Upper lobe of left lung (tissue), 6 donors: ENCODE measurements at places on chromosomes 7 and 10. TPM values are rescaled to one million over a fixed set of nuclear protein-coding genes. Genes with fewer than 3 reads are reported as not detected.

DNA sequence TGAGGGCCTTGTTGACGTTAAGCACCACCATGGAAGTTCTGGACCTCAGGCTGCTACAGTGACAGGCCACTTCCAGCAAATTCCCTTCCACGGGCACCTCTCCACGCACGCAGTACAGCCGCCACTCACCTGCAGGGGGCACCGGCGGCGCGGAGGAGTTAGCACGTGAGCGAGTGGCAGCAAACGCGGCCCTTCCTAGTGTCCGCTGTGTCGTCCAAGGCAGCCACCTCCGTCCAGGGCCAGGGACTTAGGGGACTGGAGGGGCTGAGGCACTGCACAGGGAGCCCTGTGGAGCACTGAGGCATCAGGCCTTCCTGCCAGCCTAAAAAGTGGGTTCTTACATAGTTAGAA is 164.4 kb downstream of the SVIL start:
- no peak for DNase-seq

DNA sequence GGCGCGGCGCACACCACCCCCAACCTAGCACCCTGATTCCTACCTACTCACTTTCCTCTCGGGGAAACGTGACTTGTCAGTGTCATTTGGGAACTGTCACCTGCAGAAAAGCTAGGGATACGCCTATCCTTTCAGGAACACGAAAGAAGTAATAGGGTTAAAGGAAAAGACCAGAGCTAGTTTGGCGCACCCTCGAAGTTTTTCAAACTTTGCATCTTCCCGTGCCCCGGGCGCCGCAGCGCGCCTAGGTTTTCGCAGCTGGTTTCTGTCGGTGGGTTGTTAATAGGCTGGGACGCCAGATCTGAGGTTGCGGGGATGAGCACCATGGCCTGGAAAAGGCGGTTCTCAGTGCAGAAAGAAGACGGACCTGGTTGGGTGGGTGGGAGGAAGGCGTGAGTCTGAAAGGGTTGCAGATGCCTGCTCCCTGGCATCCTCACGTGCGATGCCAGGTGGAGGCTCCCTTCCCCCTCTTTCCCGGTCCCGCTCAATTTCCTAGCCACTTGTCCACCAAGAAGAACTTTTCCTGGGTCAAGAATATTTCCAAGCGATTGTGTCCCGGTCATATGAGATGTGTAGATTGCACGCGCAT is 568 bp upstream of the MEOX2 start:
- DNase-seq: peak; percentile 82

DNA sequence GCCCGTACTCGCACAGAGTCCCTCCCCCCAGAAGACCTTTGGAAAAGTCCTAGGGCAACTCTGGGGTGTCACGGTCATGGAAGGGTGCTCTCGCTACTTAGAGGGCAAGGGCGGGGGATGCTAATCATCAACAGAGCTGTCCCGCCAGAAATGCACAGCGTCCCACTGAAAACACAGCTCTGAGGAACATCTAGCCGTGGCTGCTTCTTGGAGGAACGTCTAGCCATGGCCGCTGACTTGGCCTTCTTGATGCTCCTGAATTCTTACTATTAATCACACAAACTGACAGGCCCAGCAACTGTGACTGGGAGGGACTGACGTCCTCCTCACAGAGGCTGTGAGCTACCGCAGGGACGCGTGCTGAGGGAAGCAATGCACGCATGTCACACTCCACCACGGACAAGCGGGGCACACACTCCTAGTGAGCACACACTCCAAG is 1.7 kb downstream of the TUBGCP2 start:
- DNase-seq: no peak

- DNase-seq: no peak
Measured at GRCh38 chr10:82162549-82163195, 287.7 kb downstream of the NRG3 start.

DNA sequence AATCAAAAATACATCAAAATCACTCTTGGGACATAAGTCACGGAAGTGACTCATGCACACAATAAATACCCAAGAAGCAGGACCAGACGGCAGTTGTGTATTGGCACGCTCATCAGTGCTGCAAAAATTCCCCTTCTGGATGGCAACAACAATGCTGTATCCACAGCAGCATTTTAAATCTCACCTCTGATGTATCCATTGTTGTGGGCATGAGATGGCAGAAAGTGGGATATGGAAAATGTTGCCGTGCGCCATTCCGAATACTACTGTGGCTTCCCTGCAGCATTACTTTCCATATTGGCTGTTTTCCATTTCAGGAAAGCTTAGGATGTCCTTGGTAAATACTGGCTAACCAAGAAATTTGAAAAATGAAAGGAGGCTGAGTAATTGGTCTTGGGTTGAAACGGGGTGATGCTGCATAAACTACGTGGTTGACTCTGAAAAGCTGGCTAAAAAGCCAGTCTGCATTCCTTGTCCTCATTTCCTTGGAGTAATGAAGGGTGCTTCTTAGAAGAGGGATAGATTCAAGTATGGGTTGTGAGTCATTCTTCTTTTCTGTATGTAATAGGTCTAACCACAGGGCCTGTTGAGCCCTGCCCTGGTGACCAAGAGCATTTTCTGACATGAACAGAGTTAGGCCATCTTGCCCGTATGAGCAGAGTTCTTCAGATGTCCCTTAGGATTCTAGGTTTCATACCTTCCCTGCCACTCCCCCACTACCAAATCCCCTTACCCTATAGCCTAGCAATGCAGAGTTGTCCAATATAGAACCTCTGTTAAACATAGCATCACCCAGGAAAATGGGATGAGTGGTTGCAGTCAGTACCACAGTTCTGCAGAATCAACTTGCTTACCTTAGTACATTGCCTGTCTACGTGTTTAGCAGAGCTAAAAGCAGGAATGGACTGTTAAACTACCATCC is 36.3 kb upstream of the TOMM7 start:
- DNase-seq: no peak

- DNase-seq: no peak
Measured at GRCh38 chr7:68964060-68964459, 634.2 kb upstream of the AUTS2 start.

GRCh38 chr10:89374713-89375141 is 3.1 kb upstream of the IFIT1B start:
- no peak for DNase-seq

DNA sequence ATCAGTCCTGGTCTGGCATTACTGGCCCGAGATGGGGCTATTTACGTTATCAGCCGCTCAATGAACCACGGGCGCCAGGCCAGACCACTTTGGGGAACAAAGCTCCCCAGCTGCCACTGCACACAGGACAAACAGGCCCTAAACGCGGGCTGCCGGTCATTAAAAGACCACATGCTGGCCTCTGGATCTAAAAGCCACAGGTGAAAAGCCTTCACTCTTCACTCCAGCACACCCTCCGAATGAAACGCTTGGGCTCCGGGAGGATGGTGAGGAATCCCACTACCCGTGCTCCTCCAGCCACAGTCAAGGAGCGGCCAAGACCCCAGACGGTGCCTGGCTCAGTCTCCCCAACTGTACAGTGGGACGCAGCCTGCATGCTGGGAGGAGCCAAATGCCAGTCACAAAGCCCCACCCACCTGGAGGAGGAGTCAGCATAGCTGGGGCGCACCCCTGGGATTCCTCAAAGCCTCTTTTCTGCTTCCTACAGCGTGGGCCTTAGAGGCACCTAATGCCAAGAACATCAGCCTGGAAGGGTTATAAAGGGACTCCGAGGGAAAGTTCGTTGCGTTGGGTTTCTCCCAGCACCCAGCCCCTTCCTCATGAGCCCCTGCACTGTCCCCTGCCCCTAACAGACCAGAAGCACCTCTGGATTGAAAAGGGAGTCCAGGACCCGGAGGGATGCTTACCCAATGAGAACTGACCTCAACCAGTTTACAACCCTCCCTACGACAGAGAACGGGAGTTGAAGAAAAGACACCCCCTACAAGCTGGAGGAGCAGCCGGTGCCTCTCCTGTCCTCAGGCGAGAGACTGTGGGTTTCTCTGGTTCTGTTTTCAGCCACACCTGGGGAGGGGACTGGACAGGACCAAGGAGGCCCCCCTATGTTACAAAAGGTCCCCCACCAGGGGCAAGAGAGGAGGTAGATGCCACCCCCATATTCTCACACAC is 4.7 kb downstream of the PDGFA start:
- DNase-seq: no peak

DNA sequence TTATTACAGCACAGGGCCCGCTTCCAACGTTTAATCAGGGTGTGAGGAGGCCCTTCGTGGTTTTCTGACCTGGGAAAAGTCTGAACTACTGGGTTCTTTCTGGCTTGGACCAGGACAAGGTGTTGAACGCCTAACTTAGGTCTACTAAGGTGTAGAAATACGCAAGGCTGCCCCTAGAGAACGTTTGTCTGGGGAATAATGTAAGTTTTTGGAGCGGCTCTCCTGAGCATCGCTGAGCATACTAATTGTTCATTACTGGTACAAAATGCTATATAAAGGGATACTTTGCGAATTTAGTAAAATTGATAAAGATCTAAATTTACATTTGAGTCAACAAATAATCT is 32.4 kb upstream of the TOMM7 start:
- DNase-seq: no peak

GRCh38 chr7:137142376-137142775 is 201.2 kb downstream of the PTN start:
- DNase-seq: no peak

Gene C10orf53
- not detected for total RNA-seq

Gene COMTD1
- total RNA-seq: 29.4 TPM

- peak; percentile 29 for DNase-seq
Measured at GRCh38 chr10:101301111-101301731, 52.7 kb upstream of the BTRC start.

DNA sequence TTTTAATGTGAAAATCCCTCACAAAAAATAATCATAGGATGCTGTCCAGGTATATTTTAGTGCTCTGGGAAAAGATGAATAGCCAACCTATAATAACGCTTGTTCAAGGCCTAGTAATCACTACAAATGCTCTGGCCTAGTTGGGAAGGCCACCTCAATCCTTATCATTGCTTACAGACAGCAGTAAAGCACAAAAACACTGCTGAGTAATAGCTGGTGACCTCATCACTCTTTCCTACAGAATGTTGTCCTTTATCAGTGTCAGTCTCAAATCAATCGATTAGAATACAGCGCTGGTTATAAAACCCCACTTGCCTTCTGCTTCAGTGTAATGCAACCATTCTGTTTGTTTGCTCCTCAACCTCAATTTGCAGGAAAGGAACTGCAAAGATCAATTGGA is 72.6 kb upstream of the STEAP1 start:
- no peak for DNase-seq

GRCh38 chr10:108735380-108735779 is 1187.9 kb downstream of the XPNPEP1 start:
- no peak for DNase-seq

Gene TMUB1
- total RNA-seq: 44.0 TPM

- DNase-seq: no peak
Measured at GRCh38 chr7:96212474-96212873, 109.4 kb downstream of the SLC25A13 start.

- DNase-seq: no peak
Measured at GRCh38 chr10:60454336-60454735, 64.7 kb upstream of the ANK3 start.

GRCh38 chr10:9668411-9668810 is 1349.3 kb upstream of the CELF2 start:
- no peak for DNase-seq

Gene PPP1R9A
- total RNA-seq: 22.2 TPM

DNA sequence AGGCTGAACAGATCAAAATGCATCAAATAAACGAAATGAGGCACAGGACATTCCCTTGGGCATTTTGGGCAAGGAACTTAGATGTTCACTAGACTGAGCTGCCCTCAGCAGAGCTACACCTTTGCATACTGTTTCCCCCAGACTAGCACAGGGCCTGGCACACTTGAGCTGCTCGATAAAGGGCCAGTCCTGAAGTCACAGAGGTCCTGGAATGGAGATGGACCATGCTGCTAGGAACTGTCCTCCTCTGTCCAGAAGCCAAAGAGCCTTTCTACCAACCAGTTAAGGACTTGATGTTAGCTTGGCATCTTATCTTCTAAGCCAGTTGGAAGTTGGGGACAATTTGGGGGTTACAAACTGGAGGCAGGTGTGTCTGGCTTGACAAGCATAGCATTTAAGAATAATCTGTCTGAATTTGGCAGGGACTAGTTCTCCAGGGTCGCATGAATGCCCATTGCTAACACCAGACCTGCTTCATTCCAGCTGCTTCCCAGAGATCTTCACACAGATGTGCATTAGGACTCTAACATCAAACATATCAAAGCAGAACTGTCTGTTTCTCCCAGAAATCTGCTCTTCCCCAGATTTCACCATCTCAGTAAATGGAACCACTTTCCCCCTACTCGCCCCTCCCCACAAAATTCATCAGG is 152.2 kb upstream of the PDE1C start:
- no peak for DNase-seq

Gene OPN1SW
- not detected for total RNA-seq

Gene COX15
- 28.3 TPM for total RNA-seq

- DNase-seq: no peak
Measured at GRCh38 chr7:137731436-137731835, 115.3 kb downstream of the DGKI start.

Gene SLC16A9
- total RNA-seq: 1.0 TPM

DNA sequence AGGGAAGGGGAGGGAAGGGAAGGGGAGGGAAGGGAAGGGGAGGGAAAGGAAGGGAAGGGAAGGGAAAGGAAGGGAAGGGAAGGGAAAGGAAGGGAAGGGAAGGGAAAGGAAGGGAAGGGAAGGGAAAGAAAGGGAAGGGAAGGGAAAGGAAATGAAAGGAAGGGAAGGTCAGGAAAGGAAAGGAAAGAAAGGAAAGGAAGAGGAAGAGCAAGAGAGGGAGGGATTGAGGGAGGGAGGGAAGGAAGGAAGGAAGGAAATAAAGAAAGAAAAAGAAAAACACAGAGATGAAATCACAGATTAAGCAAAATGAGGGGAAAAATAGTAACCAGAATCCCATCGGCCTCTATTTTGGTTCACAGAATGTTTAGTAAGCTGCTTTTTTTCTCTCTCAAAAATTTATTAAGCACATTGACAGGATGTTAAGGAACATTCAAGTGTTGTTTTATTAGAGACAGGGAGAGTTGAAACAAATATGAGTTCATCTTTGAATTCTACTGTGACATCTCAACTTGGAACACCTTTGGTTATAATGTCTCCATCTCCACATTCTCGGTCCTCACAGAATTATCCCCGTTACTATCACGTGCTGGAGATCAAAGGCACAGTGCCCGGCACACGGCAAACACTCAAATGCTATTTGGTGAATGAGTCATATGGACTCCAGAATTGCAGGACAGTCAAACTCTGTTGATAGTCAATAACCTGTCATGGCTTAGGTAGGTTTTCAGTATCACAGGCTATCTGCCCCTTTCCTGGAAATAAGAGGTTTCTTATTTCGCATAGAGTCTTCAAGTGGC is 52.4 kb downstream of the ABCB1 start:
- DNase-seq: no peak

DNA sequence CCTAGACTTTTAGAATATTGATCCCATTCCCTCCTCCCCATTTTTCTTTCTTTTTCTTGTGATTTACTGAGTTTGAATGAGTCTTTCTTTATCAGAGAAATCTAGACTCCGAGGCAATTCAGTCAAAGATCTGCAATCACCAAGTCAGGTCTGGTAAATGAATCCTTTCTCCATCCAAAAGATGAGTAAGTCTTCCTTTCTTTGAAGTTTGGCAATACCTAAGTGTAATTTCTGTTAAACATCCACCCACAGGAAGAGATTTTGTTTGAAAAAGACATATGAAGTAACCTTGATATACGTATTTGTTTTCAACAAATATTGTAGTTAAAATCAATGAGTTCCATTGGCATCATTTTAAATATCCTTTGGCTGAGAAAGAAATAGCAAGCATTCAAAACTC is 58.3 kb downstream of the SLC39A12 start:
- DNase-seq: no peak
